ENCODE measurements at places on chromosomes 4 and X.

- no peak for DNase-seq
These were observed 53.7 kb downstream of the PRKX start for GRCh38 chrX:3659761-3660160.

DNA sequence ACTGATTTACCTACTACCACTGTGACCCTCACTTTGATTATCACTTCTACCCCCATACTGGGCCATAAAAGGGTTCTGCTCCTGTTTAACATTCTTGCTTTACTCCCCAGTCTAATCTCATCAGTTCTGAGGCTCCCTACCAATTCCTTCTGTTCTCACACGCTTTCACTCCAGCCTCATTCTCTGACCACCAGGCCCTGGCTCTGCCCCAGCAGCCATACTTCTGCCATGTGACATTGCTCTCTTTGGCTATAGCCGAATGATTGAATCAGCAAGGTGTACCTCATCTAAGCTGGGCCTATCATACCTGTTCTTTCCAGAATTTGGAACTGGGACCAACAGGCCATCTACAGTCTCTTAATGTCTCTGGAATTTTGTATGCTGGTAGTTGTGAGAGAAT lies 14.4 kb upstream of the ELF2 start:
- no peak for DNase-seq

- no peak for DNase-seq
These were observed 638.9 kb upstream of the AGA start for GRCh38 chr4:178081176-178081575.

- no peak for DNase-seq
These were observed 94.9 kb downstream of the BMPR1B start for GRCh38 chr4:94852616-94853015.

DNA sequence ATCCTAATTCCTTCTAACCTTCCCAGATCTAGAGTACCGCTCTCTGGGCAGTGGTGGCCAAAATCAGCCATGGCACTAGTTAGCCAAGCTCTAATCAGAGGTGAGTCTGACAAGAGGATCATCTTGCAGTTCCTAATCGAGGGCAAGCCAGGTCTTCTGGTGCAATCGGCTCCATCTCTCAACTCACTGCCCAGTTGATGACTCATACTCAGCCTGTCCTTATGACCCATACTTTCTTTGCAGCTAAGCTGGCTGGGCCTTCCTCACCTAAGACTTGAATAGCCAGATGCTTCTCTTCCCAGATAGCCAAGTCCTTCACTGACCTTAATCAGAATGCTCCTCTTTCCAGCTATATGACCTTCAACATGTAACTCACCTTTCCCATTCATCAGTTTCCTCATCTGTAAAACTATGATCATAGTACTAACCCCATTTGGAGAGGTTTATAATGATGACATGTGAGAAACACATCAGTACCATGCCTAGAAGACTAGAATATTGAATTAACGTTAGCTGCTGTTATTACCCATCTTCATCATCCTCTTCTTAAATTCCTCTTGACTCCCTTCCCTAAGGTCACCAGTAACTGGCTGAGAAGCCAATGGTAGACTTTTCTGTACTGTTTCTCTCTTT lies 57.1 kb downstream of the RELL1 start:
- no peak for DNase-seq

- DNase-seq, result no peak
These were observed 19.5 kb downstream of the PJA1 start for GRCh38 chrX:69145714-69146113.

DNA sequence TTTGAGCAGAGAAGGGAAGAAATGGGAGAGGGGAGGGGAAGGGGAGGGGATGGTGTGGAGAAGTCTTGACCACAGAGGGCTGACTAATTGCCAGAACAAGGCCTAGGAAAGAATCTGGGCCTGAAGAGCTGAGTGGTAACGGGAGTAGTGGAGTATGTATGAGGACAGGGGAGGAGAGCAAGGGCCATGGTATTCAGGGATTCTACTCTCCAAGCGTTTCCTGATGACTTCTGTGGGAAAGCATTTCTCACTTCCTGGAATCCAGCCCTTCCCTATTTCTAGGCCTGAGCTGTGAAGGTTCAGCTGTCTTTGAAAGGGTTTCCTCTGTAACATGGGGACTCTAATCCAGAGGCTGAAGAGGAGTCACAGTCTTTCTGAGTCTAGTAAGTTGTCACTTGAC lies 19.7 kb upstream of the SOX3 start:
- DNase-seq, result no peak

- no peak for DNase-seq
These were observed 48.0 kb upstream of the STARD8 start for GRCh38 chrX:68599256-68600152.

DNA sequence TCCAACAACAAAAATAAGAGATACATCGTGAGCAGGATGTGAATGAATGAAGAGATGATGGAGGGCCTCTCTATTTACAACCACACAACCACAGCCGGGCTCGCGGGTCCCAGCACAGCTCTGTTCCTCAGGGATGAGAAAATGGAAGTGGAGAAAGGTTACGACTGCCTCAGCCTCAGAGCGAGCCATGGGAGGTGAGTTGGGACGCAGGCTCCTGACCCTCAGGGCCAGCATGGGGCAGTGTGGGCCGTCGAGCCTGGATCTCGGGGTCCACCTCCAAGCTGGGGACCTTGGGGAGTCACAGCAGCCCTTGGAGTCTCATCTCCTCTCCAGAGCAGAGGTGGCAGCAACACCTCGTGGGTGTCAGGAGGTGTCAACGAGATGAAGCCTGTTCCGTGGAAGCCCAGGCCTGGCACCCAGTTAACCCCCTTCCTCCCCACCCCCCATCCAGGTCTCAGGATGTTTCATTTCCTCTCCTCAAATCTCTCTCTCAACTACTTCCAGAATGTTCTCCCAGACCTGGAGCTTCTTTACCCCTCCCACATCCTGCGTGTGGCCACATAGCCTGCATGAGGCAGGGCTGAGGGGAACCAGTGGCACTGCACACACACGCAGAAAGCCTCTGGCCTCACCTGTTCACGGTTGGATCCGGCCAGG lies 25.9 kb downstream of the C4orf50 start:
- DNase-seq, result no peak

GRCh38 chrX:67787196-67787595 lies 243.4 kb downstream of the AR start:
- DNase-seq, result no peak

DNA sequence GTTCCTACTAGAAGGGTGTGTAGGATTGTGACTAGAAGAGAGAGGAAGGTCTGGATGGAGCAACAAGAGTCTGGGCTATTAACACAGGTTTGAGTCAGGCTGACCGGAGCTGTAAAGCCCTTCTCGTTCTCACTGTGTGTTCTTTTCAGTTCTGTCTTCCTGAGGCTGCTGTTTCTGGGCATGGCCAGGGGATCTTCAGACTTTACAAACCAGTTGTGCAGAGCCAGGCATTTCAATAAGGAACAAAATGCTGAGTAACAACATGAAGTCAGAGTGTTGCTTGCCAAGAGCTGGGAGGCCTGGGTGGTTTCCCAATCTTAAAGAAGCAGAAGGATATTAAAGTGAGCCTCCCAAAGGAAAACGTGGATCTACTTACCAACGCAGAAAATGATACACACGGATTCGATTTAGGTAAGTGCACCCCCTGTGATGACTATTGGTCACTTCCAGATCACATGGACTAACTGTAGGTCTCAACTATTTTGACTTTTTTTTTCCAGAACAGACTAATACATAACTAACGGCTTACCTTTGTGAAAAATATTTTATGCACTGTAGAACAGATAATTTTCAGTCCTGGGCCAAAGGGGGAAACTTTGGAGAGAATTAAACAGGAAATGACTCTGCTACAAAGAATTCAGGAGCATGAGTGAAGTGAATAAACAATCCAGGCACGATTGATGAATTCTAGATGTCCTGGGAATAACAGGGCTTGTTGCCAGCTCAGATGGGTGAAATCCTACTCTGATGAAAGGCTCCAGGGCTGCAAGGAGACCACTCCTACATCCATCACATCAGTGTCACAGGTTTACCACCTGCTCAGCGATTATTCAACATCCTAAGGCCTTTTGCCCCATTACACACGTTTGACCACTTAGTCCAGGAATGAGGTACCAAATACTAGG lies 94.5 kb downstream of the ANXA3 start:
- no peak for DNase-seq

- no peak for DNase-seq
These were observed 445.0 kb downstream of the SPRY1 start for GRCh38 chr4:123841447-123842121.

GRCh38 chr4:169254546-169254983 lies 16.2 kb downstream of the SH3RF1 start:
- DNase-seq, result no peak

DNA sequence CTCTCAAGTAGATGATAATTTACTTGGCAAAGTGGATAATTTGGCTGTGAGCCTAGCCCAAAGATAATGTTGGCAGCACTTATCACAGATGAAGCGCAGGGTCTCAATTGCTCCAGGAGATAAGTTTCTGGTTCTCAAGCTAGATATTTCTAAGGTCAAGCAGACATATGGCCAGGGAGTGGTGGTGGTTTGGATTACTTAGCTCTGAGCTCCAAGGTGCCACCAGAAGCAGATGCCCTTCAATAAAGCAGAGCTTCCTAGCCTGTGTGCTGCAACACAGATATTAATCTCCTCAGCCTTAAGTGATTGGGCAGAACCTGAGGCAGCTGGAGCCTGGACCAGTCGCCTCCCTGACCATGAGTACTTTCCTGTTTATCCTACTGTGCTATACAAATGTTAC lies 79.2 kb upstream of the NALF2 start:
- DNase-seq, result no peak

- no peak for DNase-seq
These were observed 24.4 kb downstream of the ENOX2 start for GRCh38 chrX:130878350-130879341.

GRCh38 chr4:19005211-19005610 lies 983.7 kb upstream of the LCORL start:
- DNase-seq, result no peak

- no peak for DNase-seq
These were observed 74.4 kb downstream of the RTL5 start for GRCh38 chrX:72057331-72057730.

GRCh38 chr4:101418055-101418454 lies 70.7 kb upstream of the PPP3CA start:
- no peak for DNase-seq

DNA sequence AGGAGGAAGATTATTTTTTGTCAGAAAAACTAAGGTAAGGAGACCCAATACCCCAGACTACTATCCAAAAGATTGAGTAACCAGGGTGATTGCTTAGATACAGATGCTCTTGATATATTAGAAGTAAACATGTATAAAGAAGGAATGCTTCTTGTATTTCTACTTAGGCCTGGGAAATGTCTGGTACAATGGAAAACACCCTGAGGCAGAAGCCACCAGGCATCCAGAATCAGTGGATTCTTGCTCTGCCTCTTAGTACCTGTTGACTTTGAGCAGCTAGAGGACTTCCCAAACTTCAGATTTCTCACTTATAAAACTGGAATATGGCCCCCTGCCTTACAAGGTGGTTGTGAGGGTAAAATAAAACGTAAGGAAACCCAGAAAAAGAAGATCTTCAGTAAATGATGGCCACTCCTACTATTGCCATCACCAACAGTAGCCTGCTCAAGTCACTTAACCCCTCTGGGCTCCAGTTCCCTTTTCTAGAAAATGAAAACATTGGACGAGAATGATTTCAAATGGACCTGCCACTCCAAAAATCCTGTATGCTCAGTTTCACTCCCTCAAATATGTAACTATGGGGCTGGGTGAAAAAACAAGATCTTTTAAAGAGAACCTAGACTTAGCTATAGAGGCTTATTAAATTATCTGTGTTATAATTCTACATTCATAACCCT lies 56.6 kb downstream of the AMELX start:
- DNase-seq, result no peak

GRCh38 chr4:105895583-105896460 lies 551 bp downstream of the NPNT start:
- no peak for DNase-seq

DNA sequence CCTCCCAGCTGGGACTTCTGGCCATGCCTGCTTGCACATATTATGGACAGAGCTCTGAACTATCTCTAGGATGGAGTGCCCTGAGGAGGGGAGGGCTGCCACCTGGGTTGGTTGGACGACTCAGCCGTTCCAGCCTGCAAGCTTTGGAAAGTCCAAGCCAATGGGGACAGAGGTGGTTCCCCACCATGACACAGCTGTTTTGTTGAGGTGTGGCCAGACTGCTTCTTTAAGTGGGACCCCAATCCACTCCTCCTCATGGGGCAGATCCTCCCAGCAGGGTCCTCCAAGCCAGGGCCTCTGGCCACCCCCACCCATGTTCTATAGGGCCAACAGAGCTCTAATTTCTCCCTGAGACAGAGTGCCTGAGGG lies 22.7 kb downstream of the F8A3 start:
- no peak for DNase-seq

DNA sequence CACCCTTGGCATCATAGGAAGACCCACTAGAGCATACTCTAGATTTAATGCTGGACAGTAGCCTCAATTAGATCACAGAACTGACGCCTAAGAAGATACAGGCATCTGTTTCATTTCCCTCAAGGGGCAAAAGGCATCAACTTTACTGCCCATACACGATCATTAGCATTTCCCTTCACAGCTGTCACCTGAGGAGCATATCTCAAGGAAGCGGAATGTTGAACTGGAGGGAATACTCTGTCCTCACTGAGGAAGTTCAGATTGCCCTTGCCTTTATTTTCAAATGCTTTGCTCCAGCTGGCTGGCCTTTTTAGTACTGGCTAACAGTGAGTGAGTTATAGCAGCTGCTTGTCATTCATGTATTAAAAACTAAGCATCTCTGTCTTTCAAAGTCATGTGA lies 508.4 kb upstream of the GALNT7 start:
- DNase-seq, result no peak

Data from cortex of kidney (tissue), 1 donor.